AG08395 (cell line): ENCODE measurements at places on chromosomes 16 and 17.
A peak's percentile ranks its signal among the peaks of the same experiment; 100 is the strongest.

DNA sequence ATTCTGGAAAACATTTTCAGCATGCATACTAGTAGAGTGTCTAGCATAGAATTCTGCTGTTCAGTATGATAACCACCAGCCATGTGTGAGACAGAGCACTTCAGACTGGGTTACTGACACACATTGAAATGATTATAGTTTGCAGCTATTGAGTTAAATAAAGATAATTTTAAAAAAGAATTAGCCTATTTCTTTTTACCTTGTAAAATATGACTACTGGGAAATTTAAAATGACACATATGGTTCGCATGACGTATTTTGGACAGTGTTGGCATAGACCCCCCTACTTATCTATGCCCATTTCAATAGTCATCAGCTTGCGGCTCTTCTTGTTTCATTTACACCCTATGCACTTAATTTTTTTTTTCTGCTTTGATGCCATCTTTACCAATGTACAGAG, 4.7 kb upstream of the SDK2 start:
- DNase-seq, result no peak

DNA sequence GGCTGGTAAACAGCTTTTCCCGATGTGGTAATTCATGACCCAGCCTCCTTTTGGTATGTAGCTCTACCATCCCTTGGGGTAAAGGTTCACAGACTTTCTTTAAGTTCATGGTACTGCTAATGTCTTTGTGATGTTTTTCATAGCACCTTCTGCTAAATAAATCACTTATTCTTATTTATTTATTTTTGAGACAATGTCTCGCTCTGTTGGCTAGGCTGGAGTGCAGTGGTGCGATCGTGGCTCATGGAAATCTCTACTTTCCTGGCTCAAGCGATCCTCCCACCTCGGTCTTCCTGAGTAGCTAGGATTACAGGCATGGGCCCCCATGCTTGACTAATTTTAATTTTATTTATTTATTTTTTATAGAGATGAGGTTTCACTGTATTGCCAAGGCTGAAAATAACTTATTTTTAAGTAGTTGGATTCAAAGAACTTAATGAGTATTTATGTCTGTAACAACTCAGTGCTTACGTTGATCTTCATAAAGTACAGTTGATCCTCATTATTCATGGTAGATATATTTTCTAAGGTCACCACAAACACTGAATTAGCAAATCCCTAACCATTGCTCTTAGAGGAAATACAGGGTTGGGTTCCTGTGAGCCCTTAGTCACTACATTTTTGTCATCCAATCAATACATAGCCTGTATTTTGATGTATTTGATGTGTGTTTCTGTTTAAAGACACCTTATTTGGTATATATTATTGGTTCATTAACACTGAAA, 97.1 kb downstream of the SHISA9 start:
- DNase-seq, result no peak

DNA sequence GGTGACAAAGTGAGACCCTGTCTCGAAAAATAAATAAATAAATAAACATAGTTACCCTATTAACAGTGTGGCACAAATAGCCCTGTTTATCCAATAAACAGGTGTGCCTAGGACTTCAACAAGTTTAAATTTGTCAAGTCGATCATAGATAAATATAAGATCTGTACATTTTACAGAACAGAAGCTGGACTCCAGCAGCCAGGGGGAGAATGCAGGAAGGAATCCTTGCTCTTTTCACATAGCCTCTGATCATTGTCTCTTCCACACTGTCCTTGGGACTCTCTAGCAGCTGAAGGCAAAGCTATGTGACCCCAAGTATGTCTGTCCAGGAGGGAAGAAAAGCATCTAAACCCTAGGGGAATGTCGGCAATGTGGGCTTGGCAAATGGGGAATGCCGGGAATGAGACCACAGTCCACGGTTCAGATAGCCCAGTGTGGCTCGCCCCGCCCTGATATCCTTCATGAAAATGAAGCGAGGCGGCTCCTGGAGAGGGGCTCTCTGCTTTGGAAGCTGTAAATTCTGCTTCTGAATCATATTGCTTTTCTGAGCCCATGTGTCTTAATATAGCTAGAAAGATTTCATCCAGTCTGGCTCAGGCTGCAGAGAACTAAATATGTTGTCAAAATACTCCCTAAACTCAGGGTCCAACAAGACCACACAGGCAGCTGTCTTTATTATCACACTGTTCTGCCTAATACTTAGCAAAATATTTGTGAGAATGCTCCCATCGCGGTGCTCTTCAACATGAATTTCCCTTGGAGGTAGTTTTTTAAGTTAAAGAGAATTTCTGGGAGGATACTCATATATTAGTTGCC, 24.9 kb upstream of the GRB2 start:
- DNase-seq, result peak; percentile 64

- no peak for DNase-seq
Observed at GRCh38 chr17:36979565-36979941, 30.8 kb downstream of the AATF start.

DNA sequence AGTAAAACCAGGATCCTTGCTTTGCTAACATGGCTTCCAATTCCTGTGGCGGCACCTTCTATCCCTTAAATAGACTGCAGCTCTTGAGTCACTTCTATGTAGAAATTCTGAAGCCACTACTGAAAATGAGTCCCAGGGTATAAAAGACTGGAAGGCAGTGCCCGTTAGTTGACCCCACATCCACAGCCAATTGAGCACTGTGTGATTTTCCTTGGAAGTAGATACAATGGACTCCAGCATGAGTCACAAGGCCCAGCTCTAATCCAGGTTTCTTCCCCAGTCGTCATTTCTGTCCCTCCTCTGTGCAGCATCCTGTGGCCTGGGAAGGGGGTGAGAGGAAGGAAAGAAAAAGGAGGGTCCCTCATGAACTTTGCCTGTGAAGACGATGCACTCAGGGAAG, 69.5 kb downstream of the HLF start:
- peak; percentile 66 for DNase-seq

GRCh38 chr17:76935331-76935730, 67.1 kb downstream of the MGAT5B start:
- peak; percentile 44 for DNase-seq

DNA sequence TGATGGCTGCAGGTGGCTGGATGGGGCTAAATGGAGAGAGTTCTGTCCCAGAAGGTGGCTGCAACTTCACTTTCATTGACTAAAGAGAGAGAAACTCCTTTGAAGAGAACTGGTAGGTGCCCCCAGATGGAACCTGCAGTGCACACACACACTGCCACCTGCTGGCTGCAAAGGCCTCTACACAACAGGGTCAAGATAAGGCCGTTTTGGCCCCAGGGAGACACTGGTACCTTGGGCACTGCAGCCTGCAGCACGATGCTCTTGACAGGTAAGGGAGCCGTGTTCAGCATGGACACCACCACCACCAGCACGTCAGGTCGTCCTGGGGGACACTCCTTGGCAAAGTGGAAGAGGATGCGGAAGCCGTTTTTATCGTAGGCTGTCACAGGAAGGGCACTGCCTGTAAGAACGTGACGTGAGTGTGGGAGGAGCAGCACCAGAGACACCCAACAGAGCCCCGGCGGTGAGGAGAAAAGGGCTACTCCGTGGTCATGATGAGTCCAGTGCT, 22.7 kb downstream of the GGA3 start:
- DNase-seq, result peak; percentile 84

- DNase-seq, result peak; percentile 51
Observed at GRCh38 chr17:77692571-77693161, 265.8 kb upstream of the TNRC6C start.

- no peak for DNase-seq
Observed at GRCh38 chr17:62994931-62995330, 28.9 kb downstream of the TANC2 start.

GRCh38 chr17:57999496-58000017, 7.5 kb downstream of the SRSF1 start:
- peak; percentile 54 for DNase-seq

DNA sequence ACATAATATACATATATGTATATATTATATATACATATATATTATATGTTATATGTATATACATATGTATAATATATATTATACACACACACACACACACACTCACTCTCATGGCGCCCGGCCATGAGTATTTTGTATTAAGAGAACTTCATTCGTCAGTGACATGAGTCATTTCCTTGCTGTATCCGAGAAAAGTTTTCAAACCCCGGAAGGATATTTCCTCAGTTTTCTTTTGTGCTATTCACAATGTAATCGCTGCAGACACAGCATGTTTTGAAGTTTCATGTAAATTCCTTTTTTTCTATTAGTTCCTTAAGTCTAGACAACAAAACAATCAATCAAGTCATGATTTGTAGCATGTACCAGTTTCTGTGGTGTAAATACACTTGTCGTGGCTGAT, 33.3 kb downstream of the OR1D5 start:
- no peak for DNase-seq

GRCh38 chr16:54509456-54509855, 222.9 kb upstream of the IRX3 start:
- no peak for DNase-seq

DNA sequence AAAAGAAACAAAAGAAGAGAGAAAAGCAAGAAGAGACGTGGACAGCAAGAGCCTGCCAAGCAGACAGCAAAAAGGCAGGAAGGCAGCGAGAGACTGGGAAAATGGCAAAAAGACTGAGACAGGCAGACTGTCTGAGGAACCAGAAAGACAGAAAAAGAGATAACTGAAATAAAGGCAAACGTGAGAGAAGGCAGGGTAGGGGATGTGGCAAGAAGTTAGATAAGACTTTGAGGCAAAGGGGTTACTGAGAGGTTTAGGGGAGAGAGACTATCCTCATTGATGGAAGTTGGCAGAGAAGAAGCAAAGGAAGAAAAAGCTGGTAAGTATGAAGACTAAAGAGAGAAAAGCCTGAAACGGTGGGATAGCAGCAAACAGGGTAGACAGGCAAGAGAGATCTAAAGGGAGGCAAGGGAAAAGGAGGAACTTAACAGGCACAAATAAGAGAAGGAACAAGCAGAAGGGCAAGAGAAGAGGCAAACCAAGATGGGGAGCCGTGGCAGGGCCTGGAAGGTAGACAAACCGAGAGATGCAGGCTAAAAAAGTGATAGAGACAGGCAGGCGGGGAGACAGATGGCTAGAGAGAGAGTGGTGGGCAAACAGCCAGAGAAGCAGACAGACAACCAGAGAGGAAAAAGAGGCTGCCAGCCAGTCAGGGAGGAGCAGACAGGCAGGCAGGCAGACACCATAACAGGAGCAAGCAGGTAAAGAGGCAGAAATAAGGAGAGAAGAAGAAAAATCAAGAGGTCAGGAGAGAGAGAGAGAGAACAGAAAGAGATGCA, 7.1 kb upstream of the CHD3 start:
- no peak for DNase-seq

- DNase-seq, result no peak
Observed at GRCh38 chr17:20189979-20190378, 180.8 kb downstream of the SPECC1 start.

DNA sequence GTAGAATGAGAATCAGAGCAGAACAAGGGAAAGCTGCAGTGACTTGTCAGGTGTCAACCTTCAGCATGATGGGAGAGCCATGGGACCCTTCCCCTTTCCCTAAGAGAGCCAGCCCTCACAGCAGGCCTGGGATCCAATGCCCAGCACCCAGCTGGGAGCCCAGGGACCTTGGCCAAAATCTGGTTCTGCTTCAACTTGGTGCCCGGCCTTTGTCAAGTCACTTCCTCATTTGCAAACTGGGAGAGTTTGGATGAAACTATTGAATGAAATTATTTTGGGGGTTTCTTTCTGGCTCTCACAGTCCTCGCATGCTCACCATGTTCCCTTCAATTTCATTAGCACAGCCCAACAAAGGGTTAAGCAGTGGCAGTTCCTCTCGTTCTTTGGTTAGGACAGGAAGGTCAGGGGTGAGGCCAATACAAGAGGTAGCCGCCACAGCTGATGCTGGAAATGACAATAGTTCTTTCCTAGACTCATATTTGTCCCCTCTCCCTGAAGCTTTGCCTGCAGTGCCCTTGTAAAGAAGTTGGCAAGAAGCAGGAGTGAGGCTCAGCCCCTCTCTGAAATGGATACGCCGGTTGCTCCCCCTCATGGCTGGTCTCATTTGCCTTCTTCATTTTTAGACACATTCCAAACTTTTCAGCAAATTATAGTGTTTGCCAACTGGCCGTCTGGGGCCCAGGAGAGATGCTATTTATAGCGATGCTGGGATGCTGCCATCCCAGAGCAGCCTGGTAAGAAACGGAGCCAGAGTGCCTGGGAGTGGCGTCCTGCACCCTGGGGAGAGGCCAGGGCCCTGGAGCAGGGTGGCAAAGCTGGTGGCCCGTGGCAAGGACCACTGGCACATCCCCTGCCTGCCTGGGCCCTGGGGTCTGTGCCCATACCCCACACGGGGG, 34.5 kb upstream of the MEOX1 start:
- DNase-seq, result peak; percentile 70

DNA sequence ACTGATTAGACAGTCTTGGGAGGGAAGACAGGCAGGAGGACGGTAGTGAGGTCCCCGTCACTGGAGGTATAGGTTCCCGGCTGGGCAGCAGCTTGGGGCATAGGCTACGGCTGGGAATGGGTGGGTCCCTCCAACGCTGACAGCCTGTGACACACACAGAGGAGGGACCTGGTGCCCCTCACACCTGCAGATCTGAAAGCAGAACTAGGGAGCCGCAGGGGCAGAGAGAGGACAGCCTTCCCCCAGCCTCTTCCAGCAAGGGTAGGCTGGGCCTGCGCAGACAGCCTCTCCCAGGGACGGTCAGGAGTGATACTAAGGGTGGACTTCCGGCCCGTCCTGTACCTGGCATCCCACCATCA, 2.0 kb downstream of the P2RX1 start:
- DNase-seq, result no peak

DNA sequence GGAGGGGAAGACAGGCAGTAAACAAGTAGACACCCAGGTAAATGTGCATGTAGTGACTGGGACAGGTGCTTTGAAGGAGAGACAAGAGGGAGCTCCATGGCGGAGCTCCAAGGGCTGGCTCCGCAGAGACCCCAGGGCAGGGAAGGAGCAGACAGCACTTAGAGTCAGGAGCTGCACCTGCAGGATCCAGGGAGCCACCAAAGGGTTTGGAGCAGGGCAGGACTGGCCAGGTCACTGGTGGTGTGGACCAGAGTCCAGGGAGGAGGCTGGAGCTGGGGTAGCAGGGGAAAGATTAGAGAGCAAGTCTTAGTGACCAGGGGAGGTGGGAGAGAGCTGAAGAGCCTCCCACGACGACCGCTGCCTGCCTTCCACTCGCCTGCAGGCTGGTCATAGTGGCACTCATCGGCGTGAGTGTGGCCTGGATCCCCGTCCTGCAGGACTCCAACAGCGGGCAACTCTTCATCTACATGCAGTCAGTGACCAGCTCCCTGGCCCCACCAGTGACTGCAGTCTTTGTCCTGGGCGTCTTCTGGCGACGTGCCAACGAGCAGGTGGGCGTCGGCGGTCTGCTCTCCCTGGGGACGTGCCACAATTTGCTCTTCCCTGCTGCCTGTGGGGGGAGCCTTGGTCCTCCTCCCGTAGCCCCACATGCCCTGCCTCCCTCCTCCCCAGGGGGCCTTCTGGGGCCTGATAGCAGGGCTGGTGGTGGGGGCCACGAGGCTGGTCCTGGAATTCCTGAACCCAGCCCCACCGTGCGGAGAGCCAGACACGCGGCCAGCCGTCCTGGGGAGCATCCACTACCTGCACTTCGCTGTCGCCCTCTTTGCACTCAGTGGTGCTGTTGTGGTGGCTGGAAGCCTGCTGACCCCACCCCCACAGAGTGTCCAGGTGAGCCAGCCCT, 14.7 kb upstream of the FAM83G start:
- DNase-seq, result no peak

GRCh38 chr16:6698548-6698947, 634.1 kb upstream of the RBFOX1 start:
- no peak for DNase-seq

GRCh38 chr16:57192720-57193486, 6.8 kb downstream of the RSPRY1 start:
- DNase-seq, result peak; percentile 7

- DNase-seq, result no peak
Observed at GRCh38 chr17:79482727-79483521, 127.9 kb downstream of the RBFOX3 start.

GRCh38 chr16:10205688-10206087, 23.5 kb upstream of the GRIN2A start:
- no peak for DNase-seq
